CD4-positive, alpha-beta T cell treated with Interleukin-6 for 4 hours (primary cell): ENCODE measurements at places on chromosomes 3 and 15.

DNA sequence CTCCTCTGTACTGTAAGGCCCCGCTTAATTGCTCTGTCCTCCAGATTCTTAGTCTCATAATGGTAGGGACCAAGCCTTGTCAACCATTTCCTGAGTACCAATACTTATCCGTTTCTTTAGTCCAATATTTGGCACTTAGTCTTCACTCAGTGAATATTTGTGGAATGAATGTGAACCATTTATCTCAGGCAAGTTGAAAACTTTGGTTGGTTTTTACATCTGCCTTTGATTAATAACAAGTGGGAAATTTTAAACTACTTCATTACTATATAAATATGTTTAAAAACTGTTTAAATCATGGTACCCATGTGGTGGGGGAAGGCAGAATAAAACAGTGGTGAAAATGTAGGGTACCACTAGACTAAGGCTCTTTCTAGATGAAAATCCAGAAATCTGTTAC is 15.2 kb downstream of the CA12 start:
- no peak for DNase-seq

DNA sequence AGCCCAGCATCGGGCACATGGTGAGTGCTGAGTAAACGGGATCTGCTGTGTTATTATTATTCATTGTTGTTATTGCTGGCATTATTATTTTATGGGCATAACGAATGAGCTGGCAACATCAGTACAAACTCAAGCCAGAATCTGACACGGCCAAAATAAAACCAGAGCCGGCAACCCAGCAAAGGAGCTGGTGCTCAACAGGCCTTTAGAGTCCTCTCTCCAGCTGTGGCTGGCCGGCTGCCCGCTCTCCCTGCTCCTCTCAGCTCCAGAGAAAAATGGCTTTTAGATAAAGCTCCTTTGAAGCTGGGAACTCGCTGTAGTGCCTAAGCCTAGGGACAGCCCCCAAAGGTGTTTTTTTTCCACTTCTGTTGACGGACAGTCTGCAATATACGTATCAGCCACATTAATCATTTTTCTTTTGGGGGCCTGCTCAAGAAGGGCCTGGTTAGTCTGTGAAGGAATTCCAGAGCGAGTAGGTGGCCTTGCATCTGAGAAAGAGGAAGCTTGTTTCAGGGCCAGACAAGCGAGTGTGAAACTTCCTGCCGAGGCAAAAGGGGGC is 193.9 kb upstream of the UBE2E1 start:
- DNase-seq: no peak

GRCh38 chr3:16427103-16427965 is 86.2 kb downstream of the RFTN1 start:
- no peak for DNase-seq

- no peak for DNase-seq
Measured at GRCh38 chr3:131702146-131702545, 199.4 kb upstream of the MRPL3 start.

- DNase-seq: no peak
Measured at GRCh38 chr3:51970606-51971300, 3.1 kb downstream of the ABHD14B start.

- no peak for DNase-seq
Measured at GRCh38 chr3:71551311-71551919, 32.1 kb downstream of the FOXP1 start.

DNA sequence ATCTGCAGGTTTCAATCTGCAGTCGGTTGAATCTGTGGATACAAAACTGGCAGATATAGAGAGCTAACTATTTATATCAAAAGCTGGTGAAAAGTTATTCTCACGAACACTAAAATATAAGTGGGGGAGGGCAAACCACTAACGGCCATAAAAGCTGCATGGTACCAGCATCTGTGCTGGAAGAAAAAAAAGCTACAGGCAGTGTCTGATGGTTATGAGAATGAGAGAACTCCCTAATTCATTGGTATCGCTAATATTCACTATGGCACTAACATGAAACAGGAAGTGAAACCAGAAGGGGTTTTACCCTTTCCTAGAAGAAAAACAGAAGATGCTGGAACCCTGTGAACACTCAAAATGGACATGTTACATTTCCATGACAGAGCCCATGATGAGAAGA is 15.9 kb downstream of the CEP70 start:
- no peak for DNase-seq

GRCh38 chr15:92393071-92393979 is at the start of gene ST8SIA2:
ST8SIA2 (plus strand) TSS chr15:92393881; CDS start chr15:92394065, 184 bp downstream.
- DNase-seq: no peak

DNA sequence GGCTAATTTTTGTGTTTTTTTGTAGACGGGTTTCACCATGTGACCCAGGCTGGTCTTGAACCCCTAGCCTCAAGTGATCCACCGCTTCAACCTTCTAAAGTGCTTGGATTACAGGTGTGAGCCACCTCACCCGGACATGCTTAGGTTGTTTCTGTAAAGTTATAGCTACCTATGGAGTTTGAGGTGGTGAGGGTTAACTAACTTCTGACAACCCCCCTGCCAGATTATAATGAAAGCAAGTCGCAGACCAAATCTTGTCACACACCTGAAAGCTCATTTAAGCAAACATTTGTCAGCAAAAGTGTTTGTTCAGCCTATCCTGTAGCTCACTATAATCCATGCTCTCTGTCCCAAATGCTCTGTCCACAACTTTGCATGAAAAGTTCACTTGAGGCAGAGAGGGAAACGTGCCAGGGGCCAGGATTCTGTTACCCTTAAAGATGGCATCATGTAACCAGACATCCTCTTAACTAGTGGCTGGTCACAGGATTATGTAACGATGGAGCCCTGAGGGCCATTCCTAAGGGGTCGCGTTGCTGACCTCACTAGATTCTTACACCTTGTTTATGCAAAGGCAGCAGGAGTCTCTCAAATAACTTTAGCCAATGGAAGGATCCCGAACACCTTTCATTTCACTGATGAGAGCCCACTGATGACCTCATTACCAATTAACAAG is 24.1 kb upstream of the SENP5 start:
- DNase-seq: no peak

DNA sequence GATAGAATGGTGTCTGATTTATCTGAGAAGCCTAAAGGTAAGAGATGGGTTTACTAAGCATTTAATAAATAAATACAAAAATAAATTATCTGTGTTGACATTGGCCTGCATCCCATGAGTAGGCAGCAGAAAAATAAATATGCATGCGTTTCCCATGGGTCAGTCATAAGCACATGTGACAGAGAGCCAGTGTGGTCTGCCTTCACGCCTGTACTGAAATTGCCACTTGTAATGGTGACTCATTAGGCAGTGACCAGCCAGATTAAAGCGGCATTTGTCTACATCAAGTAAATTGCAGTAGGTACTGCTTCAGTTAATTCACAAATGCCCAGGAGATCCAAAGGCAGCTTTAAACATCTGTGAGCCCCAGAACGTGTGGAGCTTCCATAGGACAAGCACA is 399.6 kb downstream of the NAALADL2 start:
- DNase-seq: no peak

DNA sequence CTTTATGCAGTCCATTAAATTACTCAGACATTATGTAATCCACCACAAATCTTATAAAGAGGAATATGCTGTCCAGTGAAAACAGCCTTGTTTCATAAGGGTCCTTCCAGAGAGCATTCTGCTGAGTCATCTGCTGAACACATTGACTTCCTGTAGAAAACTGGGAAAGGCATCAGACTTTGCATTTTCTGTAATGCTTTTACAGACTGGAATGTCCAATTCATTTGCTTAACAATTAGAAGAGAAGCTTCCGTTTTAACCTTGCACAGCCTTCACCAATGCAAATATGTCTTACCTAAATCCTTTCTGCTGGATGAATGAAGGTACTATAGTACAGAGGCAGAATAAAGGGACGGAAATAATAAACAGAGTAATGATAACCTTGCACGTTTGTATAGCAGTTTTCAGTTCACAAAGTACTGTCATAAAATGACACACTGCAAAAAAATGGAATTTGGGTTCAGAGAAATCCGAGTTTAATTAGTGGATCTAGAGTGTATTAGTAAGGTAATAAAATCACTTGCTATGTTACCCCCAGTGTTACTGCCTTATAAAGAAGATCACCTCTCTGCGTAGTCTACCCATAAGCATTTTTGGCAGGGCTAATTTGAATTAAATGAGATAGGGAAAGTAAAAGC is 301.5 kb downstream of the PYDC2 start:
- DNase-seq: no peak

GRCh38 chr15:68436680-68437079 is 4.7 kb upstream of the ITGA11 start:
- no peak for DNase-seq

DNA sequence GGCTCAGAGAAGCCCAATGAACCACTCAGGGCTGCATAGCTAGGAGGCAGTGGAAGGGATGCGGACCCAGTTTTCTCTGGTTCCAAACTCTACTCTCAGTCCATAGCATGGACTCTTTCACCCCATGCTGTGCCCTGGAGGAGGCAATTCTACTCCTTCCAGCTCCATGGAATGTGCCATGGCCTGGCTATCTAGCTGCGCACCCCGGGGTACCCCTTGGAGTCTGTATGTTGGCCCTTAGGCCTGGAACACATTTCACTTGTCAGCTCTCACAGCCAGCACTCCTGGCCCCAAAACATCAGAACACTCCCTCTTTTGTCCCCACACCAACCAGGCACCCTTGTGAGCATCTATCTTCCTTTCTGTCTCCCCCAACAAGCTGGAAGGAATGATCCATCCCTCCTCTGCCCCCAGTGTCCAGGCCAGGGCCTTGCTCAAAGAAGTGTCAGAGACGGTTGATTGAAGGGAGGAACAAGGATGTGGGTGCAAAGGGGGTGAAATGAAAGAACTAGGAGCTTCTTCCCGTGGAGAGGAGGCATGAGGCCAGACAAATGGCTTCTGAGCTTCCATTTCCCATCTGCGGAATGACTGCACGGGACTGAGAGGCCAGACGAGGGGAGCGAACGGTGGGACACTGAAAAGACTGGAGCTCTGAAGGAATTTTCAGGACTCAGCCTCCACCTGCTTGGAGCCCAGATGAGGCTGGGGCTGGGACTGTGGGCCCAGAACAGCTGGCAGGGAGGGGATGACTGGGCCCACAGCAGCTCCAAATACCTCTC is 2.8 kb downstream of the PRSS50 start:
- DNase-seq: no peak

GRCh38 chr3:34394978-34395748 is 596.7 kb downstream of the PDCD6IP start:
- no peak for DNase-seq

DNA sequence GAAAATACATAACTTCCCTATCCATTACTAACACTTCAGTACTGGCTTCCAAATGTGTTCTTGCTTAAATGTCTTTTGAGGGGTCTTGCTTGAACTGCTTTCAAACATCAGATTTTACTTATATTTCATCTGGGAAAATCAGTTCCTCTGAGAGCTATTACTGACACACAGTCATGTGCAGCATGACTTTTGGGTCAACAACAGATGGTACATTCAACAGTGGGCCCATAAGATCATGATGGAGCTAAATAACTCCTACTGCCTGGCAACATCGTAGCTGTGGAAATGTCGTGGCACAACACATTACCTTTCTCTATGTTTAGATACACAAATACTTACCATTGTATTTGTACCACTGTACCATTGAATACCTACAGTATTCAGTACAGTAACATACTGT is 43.8 kb downstream of the WWTR1 start:
- DNase-seq: no peak

GRCh38 chr3:133362539-133362938 is 37.3 kb upstream of the BFSP2 start:
- DNase-seq: no peak

GRCh38 chr3:107690522-107691138 is 167.9 kb downstream of the BBX start:
- DNase-seq: peak; percentile 6

DNA sequence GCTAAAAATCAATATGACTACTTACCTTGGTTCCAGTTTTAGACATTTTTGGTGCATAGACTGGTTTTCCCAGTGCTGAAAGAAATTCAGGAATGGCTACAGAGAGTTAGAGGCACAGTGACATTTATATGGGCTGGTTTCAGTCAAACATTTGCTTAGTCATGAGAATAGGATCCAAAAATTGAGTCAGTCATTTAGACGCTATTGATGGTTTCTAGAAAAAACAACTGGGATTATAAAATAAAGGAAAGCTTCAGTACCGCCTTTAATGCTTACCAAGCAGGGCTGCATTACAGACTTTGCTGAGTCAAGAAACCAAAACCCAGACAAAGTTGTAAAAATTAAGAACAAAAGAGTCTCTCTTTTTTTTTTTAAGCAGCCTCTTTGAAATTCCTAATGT is at the start of gene CRYGS:
Gene CRYGS, minus strand, starts transcription at position 100 of the 400 bp plus-strand sequence. Its CDS starts 54 bp downstream, at position 46.
- DNase-seq: no peak

DNA sequence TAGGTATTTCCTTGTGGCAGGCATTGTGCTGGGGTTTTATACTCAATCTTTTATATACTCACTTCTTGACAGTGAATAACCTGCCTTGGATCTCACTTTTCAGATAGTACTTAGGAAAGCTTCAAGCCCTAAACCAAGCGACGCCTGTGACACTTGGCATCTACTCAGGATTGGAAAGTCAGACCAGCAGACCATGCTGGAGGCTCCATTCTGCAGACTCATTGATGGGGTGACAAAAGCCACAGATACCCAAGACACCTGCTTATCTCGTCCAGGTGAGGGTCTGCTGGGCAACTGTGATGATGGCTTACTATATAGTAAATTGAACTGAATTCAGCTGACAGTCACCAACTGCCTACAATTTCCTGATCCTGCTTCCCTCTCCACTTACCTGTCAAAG is 79.4 kb upstream of the MRPS22 start:
- no peak for DNase-seq

- no peak for DNase-seq
Measured at GRCh38 chr15:37452498-37452897, 352.1 kb upstream of the MEIS2 start.

DNA sequence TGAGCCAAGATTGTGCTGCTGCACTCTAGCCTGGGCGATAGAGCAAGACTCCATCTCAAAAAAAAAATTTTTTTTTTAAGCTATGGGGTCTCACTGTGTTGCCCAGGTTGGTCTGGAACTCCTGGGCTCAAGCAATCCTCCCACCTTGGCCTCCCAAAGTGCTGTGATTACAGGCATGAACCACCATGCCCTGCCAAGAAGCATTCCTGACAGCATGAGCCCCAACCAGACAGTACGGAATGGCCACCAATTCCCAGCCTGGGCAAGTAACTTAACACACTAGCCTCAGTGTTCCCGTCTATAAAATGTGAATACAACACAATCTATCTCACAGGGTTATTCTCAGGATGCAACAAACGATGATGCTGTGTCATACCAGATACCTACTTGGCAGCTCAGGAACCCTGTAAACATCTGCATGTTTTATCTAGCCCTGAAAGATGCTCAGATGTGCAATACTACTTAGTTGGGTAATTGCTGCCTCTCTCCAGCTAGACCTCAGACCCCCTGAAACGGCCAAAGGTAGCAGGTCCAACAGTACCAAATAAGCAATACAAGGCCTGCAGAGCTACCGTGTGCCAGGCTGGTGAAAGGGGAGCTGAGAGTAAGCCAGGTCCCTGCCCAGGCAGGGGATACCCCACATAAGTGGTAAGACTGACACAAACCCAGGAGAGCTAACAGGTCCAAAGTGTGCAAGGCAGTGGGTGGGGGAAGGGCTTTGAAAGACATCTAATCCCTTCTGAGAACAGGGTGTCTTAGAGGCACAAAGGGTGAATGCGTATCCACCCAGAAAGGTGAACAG is 1.9 kb downstream of the TKT start:
- DNase-seq: no peak
